ENCODE measurements at places on chromosomes 3 and 15. TPM values are rescaled to one million over a fixed set of nuclear protein-coding genes. Genes with fewer than 3 reads are reported as not detected.

GRCh38 chr3:44092497-44092896, 149.2 kb upstream of the TOPAZ1 start:
- no peaks in the 10 kb centered on the region for H3K4me1 ChIP-seq
- H3K27ac ChIP-seq: no peak overlapping the region
- no peak overlapping the region for H3K4me3 ChIP-seq

DNA sequence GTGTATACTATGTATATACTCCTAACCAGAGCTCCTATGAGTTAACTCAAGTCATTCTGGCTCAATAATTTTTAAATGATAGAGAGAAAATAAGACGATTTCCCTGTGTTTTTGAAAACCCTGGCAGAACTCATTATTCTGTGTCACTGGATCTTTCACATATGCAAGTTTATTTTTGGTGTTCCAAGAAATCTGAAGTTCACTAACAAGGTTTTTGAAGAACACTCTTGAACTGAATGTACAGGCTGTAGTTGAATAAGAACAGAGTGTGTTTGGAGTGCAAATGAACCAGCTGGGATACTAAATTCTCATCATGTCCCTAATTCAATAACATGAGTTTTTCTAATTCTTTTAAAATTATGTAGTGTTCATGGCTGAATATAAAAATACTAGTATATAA, 466.9 kb upstream of the SUCLG2 start:
- H3K27ac ChIP-seq: no peak overlapping the region
- H3K36me3 ChIP-seq: no peaks in the 10 kb centered on the region
- no peaks in the 10 kb centered on the region for H3K27me3 ChIP-seq
- peaks cover 5% of the 10 kb centered on the region for H3K4me1 ChIP-seq
- DNase-seq: no peak

DNA sequence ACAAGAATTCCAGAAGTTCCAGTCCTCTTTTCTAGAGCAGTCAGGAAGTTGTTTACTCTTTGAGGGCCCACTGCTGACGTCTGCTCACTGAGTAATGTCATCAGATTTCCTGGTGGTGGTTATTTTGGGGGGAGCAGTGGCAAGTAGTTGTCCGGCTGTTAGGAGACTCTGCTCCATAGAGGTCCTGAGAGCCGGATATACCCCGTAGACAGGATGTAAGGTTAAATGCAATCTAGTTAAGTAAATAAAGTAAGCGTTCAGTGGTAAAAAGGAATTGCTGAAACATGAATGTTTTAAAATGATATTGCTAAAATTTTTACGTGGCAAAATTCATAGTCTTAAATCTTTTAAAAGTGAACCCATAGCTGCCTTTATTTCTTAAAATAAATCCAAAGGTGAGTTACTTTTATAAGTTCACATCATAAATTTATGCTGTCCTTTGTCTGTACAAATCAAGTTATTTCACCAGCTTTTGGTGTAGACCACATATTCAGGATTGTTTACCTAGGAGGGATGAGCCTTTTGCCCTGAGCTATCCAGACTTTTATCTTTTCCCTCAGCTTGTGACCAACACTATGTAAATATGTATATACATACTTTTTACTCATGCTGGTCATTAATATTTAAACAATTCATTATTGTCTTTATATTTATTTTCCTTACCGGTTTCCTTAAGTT, 65.8 kb downstream of the PDE8A start:
- no peaks in the 10 kb centered on the region for H3K36me3 ChIP-seq
- H3K4me3 ChIP-seq: peak overlapping the region; percentile 38

DNA sequence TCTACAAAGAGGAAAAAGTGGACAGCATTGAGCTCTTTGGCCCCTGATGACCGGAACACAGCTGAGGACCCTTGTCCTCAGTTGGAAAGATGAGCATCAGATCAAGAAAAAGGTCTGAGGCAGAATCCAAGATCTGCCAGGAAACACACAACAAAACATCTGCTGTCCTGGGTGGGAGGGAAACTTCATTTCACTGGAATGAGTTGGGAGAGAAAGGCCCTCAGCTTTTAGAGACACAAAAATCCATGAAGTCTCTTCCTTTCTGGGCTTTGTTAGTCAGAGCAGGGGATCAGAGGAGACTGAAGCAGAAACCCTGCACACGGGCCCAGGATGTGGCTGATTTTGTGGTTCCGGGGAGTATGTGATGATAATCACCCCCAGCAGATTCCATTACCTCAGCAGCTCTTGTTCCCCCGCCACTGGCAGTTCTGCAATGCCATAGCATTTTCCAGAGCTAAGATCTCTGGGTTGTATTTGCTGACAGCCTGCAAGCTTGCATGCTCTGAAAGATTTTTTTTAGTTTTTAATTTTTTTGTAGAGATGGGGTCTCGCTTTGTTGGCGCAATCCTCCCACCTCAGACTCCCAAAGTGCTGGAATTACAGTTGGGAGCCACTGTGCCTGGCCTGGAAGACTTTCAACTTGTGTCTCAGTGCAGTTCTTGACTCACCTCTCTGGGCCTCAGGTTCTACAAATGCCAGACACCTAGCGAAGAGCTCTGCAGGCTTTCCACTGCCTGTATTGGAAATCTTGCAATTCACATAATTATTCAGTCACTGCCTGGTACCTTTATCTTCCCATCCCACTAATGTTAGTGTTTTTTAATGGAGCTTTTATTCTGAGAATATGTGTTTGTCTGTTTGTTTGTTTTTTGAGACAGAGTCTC, 5.8 kb upstream of the TATDN2 start:
- no peak overlapping the region for H3K4me3 ChIP-seq
- no peak for DNase-seq
- H3K27me3 ChIP-seq: no peaks in the 10 kb centered on the region

The PLCL2 gene
- total RNA-seq: not detected

The CLDN18 gene
- not detected for total RNA-seq
